ENCODE measurements at places on chromosomes 3 and 15.

DNA sequence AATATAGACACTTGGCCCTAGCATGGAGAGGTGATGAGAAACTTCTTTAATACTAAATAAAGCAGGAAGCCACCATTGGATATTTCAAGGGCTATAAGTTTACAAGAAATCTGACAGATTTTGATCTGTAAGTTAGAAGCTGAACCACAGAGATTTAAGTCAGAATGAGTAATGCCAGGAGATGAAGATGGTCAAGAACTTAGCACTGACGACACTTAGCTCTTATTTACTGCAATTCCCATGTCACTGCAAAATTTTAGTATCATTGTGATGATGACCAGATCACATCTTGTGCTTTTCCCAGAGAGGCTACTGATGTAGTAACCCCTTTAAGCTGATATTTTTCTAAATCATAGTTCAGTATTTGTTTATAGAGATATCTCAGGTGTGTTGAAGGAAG lies 59.4 kb upstream of the CD96 start:
- peaks cover 3% of the 10 kb centered on the region for H3K4me1 ChIP-seq
- no peak overlapping the region for H3K4me3 ChIP-seq
- H3K36me3 ChIP-seq: no peaks in the 10 kb centered on the region
- H3K27me3 ChIP-seq: no peaks in the 10 kb centered on the region

DNA sequence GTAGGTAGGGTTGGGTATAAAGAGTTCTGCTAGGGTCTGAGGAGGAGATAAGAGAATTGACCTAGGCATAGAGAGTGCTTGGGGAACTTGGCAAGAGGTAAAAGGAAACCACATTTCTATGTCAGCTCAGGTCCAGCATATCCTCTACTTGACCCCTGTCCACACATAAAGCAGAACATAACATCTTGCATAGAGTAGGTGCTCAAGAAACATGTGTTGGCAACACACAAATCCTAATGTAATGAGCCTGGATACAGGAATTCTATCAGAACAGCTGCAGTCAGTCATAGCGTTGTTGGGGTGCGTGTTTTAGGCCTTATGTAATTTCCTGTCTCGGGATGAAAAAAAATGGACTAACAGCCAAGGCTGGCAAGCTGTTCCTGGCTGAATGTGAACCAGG lies 35.0 kb upstream of the PLCL2 start:
- H3K4me1 ChIP-seq: peaks cover 33% of the 10 kb centered on the region
- H3K27ac ChIP-seq: peak overlapping the region; percentile 2
- no peaks in the 10 kb centered on the region for H3K36me3 ChIP-seq

GRCh38 chr15:84982301-84982920 lies 755 bp downstream of the PDE8A start:
- peaks cover 6% of the 10 kb centered on the region for H3K36me3 ChIP-seq
- peak; percentile 33 for DNase-seq
- peaks cover 6% of the 10 kb centered on the region for H3K27me3 ChIP-seq
- H3K27ac ChIP-seq: peak overlapping the region; percentile 88

DNA sequence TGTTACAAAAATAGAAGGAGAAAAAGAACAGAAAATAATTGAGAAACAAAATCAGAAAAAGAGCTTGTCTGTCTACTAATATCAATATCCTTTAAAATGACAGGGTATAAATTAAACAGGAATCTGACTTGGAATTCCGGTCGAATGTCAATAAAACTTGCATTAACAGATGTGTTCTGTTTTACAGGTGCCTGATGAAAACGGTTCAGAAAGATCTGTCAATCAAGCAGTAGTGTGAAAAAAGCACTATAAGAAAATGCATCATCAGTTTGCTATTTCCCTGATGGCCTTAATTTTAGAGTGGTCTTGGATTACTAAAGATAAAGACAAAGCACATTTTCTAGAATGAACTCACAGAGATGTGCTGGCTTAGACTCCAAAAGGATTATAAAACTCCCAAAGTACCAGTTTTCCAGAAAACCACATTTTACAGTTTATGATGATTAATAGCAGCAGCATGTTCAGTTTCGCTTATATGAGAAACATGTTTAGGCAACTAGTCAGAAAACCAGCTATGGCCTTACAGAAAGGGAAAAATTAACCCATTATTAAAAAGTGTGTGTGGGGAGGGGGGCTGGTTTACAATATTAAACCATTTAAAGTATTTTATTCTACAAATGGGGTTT lies 8.2 kb upstream of the C3orf38 start:
- peaks cover 42% of the 10 kb centered on the region for H3K36me3 ChIP-seq
- H3K27ac ChIP-seq: no peak overlapping the region
- peaks cover 5% of the 10 kb centered on the region for H3K4me1 ChIP-seq
- H3K27me3 ChIP-seq: no peaks in the 10 kb centered on the region
- DNase-seq: no peak

GRCh38 chr3:194304186-194304917 lies 46.8 kb downstream of the CPN2 start:
- peaks cover 8% of the 10 kb centered on the region for H3K36me3 ChIP-seq
- no peak for DNase-seq
- H3K27ac ChIP-seq: no peak overlapping the region
- peaks cover 2% of the 10 kb centered on the region for H3K27me3 ChIP-seq
- H3K4me3 ChIP-seq: no peak overlapping the region

DNA sequence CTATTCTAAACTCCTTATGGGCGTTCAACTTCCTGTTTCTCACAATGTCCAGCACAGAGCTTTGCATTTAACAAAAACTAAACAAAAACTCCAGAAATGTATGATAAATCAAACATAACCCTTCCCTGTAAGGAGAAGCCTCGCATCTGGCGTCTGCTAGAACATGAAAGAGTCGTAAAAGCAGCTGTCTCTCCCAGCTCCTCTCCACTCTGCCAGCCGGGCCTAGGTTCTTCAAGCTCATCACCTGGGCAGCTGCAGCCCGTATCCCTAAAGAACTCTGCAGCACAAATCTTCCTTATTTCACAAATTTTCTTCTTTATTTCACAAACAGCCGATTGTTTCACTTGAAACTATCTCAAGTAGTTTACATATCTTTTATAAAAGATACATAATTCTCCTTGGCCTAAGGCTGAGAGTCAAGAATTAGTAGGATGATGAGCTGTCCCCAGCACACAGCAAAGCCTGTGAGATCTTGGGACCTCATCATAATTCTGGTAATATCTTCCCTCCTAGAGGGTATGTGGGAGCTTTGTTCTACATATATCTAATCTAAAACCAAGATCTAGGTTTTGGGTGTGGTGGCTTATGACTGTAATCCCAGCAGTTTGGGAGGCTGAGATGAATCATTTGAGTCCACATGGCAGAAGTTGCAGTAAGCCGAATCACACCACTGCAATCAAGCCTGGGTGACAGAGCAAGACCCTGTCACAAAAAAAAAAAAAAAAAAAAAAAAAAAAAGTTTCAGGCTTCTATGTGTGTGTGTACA lies 35.3 kb downstream of the ANXA2 start:
- no peaks in the 10 kb centered on the region for H3K27me3 ChIP-seq
- peaks cover 28% of the 10 kb centered on the region for H3K4me1 ChIP-seq
- peak overlapping the region; percentile 75 for H3K27ac ChIP-seq

GRCh38 chr15:90907838-90908507 lies 4.9 kb downstream of the MAN2A2 start:
- peaks cover 13% of the 10 kb centered on the region for H3K4me1 ChIP-seq
- no peak overlapping the region for H3K4me3 ChIP-seq
- peaks cover 79% of the 10 kb centered on the region for H3K36me3 ChIP-seq

- H3K27me3 ChIP-seq: peaks cover 1% of the 10 kb centered on the region
- no peak overlapping the region for H3K27ac ChIP-seq
- H3K36me3 ChIP-seq: no peaks in the 10 kb centered on the region
- H3K4me1 ChIP-seq: no peaks in the 10 kb centered on the region
- DNase-seq: no peak
Observed at GRCh38 chr3:131110087-131110486, 83.4 kb downstream of the NEK11 start.

DNA sequence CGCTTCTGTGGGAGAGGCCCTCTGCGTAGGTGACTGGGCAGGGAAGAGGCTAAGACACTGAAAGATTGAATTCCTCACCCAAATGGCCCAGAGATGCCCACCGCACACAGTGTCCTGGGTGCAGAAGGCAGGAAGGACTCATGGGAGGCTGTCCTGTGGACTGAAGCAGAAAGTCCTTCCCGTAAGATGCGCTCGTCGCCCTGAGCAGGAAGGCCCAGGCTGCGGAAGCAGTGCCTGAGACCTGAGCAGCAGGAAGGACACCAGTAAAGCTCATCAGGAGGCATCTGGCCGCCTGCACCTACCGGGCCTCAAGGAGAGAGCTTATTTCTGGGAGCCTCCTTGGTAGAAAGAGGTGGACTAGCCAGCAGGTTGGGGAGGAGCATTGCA lies 3.3 kb downstream of the PAK6 start:
- H3K4me3 ChIP-seq: no peak overlapping the region
- peaks cover 21% of the 10 kb centered on the region for H3K27me3 ChIP-seq
- peaks cover 3% of the 10 kb centered on the region for H3K4me1 ChIP-seq
- no peak overlapping the region for H3K27ac ChIP-seq
